CD4-positive, alpha-beta T cell treated with Interleukin-12 subunit alpha and Interleukin-12 subunit beta, for 1 hour (primary cell): ENCODE measurements at places on chromosomes 5 and 9.

GRCh38 chr5:59188419-59189225 is 605.7 kb downstream of the RAB3C start:
- peak; percentile 70 for DNase-seq

DNA sequence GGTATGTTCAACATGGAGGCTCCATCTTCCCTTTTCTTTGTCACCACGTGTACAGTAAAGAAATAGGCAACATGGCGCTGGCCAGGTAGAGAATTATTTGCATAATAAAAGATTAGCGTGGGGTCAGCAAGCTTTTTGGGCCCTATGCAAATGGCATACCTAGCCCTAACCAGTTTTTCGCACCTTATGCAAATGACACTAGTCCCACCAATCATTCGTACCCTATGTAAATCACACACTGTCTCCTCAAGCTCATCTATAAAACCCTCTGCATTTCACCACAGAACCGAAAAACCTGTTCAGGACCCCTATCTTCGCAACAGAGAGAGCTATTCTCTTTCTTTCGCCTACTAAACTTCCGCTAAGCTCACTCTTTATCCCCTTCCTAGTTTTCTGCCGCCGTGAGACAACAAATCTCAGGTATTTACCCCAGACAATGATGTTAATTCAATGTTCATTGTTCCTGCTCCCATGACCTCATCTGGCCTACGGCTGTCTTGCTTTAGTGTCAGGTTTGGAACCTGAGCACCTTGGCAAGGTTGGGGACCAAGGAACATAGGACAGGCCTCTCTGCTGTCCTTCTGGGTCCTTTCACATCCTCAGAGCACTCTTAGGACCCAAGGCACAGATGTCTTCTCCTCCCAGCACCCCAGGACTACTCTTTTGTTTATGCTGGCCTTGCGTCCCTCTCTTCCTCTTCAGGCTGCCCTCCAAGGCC is 180.7 kb upstream of the RAI14 start:
- DNase-seq: no peak

DNA sequence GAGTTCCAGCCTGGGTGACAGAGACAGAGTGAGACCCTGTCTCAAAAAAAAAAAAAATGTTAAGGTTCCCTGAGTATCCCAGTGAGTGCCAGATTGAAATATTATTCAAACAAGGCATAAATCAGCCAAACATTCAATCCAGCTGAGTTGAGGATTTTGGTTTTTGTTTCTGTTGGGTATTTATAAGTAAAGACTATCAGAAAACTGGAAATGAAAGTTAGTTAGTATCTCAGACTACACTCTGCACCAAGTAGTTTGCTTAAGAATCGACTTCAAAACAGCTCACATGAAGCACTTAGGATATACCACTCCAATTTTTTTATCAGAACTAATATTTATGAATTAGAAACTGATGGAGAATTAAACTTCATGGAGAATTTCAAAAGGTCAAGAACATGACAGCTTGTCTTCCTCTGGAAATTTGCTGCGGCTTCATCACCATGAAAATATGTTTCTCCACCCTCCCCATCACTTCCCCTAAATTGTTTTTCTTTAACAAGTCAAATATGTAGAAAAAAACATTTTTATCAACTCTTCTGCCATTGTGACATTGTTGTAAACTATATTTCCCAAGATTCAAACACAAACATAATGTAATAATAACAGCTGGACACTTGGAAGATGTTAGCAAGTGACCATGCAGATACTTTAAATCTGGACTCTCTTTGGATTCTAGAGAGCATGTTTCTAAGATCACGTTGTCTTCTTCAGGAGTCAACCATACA is 110.0 kb upstream of the PTGER4 start:
- no peak for DNase-seq

DNA sequence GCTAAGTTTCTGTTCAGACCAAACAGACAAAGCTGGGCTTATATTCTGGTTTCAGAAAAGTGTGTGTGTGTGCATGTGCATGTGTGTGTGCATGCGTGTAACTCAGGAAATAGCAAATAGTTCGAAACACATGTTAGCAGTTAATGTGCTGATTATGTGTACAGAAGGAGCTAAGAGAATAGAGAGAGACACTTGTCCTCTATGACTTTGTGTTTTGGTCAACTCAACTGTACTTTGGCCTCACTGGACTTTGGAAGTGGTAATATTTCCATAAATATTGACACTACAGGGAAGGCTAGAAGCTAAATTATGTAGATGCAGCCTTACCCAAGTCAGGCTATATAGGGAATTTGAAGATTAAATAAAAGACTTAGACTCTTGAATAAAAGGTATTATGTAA is 155.5 kb downstream of the RAB3C start:
- no peak for DNase-seq

DNA sequence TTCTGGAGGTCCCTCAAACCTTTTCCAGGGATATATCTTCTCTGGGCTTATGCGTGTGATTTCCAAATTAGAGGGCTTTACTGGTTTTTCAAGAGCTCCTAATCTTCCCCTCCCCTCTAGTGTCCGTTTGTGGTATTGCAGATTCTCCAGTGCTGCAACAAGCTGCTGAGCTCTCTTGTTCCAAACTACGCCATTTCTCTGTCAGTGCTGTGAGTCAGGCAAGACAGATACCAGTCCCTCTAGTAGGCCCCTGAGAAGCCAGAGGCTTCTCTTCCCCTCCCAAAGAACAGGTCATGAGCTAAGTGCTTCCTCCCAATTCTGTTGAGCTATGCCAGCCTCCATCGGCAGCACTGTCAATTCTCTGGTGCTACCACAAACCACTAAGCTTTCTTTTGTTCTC is 149.5 kb downstream of the FANCC start:
- peak; percentile 68 for DNase-seq

- DNase-seq: no peak
These were observed 5.8 kb downstream of the TAS2R1 start for GRCh38 chr5:9624196-9624947.

DNA sequence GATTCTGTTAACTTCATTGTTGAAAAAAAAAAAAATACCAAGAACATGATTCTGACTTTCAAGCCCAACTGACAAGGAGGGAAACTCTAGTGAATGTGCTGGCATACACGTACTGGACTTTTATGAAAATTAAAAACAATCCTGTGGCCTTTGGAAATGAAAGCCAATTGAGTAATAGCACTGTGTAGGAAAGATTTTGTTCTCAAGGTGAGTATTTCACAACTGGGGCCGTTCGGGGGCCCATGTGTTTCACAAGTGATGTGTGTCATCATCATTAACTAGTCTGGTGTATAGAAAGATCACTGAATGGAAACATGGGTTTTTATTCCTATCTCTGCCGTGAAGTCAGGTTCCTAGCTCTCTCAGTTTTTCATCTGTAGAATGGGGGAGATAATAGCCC is 605.0 kb upstream of the CLINT1 start:
- no peak for DNase-seq

DNA sequence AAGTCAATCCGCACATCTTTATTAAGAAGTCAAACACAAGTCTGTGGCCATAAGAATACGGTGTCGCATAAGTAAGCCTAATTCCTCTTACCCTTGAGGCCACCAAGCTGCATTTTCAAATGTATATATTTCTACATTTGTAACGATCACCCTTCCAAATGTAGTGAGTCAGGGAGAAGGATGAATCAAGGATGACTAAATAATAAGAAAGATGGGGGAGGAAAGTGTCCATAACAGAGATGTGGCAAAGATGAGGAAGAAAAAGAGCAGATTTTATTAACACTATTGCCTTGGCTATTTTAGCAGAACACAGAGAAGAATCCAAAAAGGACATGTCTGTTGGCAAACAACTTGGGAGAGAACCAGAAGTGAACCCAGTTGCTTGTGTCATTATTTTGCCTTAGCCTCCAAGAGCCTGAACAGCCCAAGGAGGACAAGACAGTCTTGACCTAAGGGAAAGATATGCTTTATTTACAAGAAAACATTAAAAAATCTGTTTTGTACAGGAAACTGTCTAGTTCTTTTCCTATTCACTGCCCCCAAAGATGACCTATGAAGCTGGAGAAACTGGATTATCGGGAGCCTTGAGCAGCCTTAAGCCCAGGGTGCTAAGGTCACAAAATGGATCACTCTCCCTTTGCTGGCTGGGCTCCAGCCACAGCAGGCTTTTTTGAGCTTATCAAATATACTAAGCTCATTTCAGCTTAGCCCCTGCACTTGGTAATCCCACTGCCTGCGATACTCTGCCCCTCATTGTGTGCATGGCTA is 101.5 kb downstream of the PLCXD3 start:
- no peak for DNase-seq

- DNase-seq: no peak
These were observed 118.1 kb downstream of the ADAMTS2 start for GRCh38 chr5:179227229-179227579.

DNA sequence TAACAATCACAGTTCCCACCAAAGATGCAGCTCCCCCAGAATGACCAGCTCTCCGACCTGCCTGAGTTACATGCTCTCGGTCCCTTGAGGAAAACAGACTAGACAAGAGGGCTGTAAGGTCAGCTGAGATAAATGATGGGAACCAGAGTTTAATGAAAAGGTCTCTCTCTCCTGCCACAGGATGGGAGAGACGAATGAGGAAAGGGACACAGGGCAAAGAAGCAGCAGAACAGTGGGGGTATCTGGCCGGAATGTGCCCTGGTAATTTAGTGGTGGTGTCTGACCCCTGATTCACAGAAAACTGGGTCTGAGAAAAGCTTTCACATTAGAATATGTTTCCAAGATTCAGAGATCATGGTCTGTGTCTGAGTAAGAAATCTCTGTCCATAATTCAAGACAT is 118.5 kb downstream of the BRINP1 start:
- DNase-seq: no peak

DNA sequence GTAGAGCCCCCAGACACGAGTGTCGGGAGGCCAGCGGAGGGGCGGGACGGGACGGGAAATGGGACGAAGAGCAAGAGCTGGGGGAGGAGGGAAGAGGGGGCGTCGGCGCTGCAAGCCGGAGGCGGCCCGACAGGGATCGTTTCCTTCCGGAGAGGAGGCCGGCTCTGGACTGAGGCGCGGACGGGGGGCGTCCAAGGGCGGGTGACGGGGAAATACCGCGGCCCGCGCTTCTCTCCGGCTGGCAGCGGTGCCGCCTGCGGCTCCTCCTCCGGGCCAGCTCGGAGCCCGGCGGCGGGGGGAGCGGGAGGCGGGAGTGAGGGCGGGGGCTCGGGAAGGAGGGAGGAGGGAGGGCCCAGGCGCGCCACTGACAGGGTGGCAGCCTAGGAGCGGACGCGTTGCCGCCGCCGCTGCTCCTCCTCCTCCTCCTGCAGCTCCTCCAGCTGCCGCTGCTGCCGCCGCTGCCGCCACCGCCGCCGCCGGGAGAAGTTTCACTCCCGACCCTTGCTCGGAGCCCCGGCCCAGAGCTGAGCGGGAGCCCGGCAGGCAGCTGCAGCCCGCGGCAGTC is at the start of gene CHSY3:
Gene CHSY3, plus strand, starts transcription at position 364 of the 565 bp plus-strand sequence.
- DNase-seq: peak; percentile 23
